ENCODE measurements at places on chromosomes 5 and 9.
A peak's percentile ranks its signal among the peaks of the same experiment; 100 is the strongest.

GRCh38 chr5:139708434-139708861 lies 60.3 kb downstream of the CXXC5 start:
- DNase-seq = no peak

- no peak for DNase-seq
Observed at GRCh38 chr5:73591698-73592501, 26.4 kb downstream of the UTP15 start.

DNA sequence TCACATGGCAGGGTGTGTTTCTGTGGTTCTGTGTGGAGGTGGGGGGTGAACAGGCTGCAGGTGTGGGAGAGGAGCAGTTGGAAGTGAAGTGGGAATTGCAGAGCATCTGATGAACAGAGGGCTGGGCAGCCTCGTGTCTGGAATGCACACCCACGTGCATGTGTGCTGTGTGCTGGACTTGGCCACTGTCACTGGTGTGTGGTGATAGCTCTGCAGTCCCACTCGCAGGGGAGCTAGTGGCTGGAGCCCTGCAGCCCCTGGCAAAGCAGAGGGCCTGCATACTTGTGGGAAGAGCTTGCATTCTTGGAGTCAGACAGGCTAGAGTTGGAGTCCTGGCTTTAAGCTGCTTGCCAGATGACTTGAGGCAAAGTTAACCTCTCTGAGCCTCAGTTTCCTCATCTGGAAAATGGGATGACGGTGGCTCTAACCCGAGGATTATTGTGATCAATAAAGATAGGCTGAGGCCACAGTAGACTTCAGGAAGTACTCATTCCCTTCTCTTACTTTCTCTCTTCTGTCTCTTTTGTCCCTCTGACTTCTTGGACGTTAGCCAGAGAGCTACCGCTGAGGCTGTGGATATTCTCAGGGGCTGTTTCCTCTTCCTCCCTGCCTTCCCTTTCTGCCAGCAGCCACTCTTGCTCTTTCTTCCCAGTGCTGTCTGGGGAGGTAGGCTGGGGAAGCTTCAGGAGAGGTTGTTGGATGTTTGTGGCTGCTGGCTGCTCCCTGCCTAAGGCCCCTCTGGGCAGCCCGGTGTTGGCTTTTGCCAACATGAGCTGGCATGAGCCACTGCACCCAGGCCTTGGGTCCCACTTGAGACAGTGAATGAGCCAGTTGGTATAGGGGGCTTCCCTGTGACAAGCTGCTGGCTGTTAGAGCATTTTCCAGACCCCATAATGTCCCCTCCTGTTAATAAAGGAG lies 18.3 kb downstream of the PSAT1 start:
- DNase-seq = no peak

GRCh38 chr9:38294220-38294960 lies 98.1 kb upstream of the ALDH1B1 start:
- DNase-seq = no peak

GRCh38 chr9:133147412-133148198 lies 16.1 kb downstream of the GBGT1 start:
- DNase-seq = peak; percentile 80

DNA sequence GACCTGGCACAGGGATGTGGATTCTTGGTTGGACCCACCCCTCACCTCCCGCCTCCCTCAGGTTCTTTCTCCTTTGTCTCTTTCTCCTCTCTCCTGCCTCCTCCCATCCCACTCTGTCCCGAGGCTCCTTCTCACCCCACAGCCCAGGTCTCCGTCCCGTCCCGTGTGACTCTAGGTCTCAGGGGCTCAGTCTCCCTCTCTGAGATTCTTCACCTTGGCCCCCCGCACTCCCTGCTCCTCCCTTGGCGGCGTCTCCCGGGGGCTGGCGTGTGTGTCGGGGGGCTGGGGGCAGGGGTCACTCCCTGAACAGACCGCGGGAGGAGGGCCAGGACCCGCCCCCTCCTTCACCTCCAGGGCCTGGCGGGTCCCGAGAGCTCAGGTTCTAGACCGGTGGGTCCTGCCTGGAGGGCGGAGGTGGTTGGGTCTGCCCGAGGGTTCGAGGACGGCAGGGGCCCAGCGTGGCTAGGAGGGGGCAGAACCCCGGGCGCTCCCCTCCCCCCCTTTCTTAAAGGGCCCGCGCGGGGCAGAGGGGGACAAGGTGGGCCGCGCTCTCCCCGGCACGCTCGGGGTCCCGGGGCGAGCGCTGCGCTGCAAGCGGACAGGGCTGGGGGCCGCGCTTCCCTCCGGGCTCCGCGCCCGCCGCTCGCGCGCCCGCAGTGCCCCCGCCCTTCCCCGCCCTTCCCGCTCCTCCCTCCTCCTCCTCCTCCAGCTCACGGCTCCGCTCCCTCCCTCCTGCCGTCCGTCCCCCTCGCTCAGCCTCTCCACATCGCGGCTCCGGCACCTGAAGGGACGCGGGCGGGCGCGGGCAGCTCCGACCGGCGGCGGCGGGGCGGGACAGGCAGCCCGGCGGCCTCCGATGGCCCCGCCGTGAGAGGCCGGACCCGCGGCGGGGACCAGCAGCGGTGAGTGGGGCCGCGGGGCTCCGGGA lies at the start of gene PSD2:
TSS of gene PSD2 (plus strand) at position 735 of the 928 bp plus-strand sequence. CDS start 13,633 bp downstream, outside the sequence.
- no peak for DNase-seq

- DNase-seq = no peak
Observed at GRCh38 chr9:34896112-34896511, 62.0 kb upstream of the PHF24 start.

GRCh38 chr5:106408570-106408969 lies 1262.2 kb downstream of the EFNA5 start:
- no peak for DNase-seq

DNA sequence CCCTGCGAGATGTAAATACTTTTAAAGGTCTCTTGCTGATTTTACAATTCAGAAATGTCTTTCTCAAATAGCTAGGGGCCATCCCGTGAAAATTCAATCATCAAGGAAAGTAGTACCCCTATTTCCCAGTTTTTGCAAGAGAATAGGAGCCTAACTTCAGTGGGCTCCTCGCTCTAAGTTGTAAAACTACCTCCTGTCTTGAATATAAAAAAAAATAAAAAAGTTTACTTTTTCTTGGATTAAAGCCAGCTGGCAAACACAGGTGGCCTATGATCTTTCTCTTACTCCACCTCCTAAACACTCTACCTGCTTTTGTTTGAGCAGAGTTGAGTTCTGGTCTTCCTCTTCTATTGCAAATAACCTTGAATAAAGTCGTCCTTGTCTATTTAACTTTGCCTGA lies 79.4 kb downstream of the SLCO4C1 start:
- DNase-seq = no peak

- no peak for DNase-seq
Observed at GRCh38 chr5:15386122-15386521, 113.9 kb upstream of the FBXL7 start.

All from CD4-positive, alpha-beta T cell (primary cell).